Cortex of kidney (tissue), 1 donor: ENCODE measurements at places on chromosomes 2 and 18.

GRCh38 chr18:75247611-75248421 is 37.2 kb downstream of the TSHZ1 start:
- no peak for DNase-seq

DNA sequence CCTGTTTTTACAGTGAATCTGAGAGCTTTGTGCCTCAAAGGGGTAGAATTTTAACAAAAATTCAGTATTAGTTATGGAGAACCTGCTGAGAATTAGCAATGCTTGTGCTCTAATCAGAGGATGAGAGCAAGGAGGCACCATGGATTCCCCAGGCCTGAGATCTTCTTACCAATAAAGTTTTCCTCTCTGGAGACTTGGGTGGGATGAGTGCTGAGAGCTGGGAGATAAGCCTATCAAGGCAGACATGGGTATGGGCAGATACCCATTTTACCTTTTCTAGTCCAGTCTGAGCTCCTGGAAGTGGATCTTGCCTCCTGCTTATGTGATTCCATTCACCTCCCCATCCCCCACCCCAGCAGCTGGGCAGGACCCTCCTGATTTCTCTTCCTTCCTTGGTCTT is 53.9 kb downstream of the BMP10 start:
- no peak for DNase-seq

- no peak for DNase-seq
These were observed 61.9 kb downstream of the GREB1L start for GRCh38 chr18:21303895-21304294.

GRCh38 chr2:240768216-240768615 is 51.8 kb downstream of the KIF1A start:
- DNase-seq: no peak

DNA sequence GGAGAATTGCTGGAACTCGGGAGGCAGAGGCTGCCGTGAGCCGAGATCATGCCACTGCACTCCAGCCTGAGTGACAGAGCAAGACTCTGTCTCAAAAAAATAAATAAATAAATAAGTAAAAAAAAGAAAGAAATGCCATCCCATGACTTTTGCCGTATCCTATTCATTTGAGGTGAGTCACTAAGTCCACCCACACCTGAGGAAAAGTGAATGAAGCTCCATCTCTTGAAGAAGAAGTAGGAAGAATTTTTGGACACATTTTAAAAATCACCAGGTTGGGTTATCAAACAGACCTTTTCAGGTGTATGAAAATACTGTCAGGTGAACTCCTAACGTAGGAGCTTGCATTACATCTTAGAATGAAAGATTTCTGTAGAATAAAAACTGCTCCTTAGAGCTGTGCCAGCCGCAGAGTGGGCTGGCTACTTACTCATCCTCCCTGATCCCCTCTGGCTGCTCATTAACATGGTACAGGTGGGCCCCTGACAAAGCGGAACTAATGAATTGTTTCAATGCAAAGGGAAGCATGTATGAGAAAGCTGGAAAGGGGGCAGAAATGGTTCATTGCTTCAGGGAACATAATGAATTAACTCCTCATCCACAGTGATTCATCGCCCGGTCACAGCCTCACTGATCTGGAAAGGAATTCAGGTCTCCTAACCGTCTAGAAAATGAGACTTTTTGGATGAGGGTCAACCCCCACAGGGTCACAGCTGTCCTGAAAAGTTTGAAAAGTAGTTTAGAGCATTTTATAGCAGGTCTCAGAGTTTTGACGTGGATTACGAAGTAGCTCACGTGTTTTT is 191.4 kb downstream of the SPP2 start:
- DNase-seq: no peak

GRCh38 chr2:142742371-142743214 is 134.9 kb upstream of the KYNU start:
- DNase-seq: no peak

- DNase-seq: no peak
These were observed 150.5 kb downstream of the EN1 start for GRCh38 chr2:118696786-118697465.

DNA sequence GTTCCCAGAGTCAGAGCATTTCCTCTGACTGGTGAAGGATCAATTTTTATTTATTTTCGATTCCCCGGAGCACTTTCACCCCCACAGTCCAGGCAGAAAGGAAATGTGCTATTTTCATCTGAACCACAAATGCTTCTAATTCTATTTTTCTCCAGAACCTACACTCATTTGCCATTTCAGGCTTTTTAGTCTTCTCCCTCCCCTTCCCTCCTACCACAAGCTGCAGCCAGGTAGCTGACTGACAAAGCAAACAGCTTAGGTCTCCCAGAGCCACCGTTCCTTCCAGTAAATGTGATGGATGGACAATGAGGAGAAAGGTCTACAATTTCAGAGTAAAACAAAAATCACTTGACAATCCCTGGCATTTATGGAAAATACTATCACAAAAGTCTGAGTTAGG is 76.9 kb downstream of the KLF7 start:
- no peak for DNase-seq

- DNase-seq: no peak
These were observed 81.8 kb upstream of the CREB1 start for GRCh38 chr2:207448006-207448405.

GRCh38 chr2:232668805-232669444 is 28.2 kb upstream of the GIGYF2 start:
- no peak for DNase-seq
